ENCODE measurements at places on chromosomes 5 and 9.

- DNase-seq, result no peak
Measured at GRCh38 chr9:114220061-114220541, 64.8 kb downstream of the COL27A1 start.

DNA sequence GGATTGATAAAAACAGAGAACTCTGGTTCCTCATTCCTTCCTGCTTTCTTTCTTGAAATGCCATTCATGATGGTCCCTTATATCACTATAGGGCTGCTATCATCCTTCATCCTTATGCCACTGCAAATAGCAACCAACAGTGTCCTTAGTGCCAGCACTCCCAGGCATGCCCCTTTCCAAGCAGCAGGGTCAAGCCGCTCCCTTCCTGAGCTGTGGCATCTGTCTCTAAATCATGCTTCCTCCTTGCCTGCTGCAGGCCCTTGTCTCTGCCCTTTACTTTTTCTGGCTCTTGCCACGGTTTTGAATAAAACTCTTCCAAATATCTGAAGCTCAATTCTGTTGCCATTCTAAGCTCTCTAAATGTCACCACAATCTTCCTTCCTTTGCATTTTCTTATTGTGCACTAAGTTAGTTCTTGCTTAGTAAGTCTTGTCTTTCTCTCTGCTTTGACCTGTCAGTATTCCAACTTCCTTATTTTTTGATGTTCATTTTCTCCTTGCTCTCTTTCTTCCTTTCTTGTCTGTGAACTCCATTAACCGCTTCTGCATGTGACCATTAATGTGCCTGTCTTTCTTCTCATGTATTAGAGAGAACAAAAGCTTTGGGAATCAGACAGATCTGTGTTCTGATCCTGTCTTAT, 19.9 kb downstream of the TLR4 start:
- no peak for DNase-seq

DNA sequence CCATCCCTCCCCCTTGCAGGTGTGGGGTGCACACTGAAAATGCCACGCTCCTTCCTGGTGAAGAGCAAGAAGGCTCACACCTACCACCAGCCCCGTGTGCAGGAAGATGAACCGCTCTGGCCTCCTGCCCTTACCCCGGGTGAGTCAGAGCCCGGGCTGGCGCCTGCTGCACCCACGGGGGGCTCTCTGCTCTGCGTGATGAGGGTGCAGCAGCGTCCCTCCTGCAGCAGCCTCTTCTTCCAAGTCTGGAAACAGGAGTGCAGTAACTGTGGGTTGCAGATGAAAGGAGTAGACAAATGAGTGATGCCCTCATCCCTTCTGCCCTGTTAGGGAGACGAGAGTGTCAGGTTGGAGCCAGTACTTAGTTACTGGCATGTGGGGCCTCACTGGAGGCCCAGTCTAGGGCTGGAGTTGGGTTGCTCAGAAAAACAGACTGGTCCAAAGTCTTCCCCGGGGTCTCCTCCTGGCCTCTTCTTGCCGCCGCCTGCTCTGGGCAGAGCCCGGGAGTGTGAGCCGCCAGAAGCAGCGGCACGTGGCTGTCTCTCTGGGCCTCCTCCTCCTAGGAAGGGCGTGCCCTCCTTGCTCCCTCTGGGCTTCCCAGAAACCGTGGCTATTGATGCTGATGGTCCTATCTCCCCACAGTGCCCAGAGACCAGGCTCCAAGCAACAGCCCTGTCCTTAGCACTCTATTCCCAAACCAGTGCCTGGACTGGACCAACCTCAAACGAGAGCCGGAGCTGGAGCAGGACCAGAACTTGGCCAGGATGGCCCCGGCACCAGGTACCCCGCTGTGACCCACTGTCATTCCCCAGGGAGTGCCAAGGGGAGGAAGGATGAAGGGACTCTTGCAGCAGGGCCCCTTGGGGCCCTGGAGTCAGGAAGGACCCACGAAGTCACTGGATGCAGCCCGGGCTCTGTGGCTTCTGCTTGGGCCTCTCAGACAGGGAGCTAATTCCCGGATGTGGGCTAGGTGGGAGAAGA, 8.4 kb downstream of the GFI1B start:
- no peak for DNase-seq

DNA sequence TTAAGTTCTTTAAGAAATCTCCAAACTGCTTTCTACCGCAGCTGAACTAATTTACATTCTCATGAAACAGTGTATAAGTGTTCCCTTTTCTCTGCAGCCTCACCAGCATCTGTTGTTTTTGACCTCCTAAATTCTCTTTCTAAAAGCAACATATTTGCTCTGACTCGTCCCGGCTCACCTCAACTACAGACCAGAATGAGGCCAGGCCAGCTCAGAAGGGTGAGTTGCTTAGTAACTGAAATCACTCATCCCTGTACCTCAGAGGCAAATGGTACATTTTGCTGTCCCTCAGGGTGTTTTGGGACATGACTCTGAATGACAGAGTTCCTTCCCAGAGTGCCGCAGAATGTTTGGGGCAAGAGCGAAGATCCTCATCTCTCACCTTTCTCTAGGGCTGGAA, 127.5 kb downstream of the FRMD3 start:
- no peak for DNase-seq

DNA sequence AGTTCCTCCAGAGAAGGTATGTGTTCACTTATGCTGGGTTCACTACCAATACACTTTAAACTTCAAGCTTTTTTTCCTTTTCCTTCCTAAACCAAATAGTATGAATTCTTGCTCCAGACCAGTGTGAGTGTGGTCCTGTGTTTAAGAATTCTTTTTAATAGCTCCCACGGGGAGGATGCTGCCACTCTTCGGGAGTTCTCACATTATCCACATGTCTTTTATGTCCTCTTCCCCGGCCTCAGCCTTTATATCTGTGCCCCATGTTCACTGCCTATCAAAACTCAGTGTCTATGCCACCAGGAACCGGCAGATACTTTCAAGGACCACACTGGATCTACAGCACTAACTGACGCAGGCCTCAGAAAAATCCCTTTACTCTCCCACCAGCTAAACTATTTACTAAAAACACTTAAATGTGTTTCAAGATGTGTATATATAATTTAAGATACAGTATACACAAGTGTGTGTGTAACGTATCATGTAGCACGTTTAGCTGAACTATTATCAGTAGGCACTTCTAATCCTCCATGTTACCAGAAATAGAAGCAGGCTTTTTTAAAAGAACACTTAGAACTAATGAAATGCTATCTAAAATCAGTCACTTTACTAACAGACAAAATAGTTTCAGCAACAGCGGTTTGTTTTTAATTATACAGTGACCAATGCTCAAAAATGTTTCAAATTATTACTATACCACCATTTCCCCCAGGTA, 88.0 kb downstream of the PLPP1 start:
- DNase-seq, result no peak

GRCh38 chr9:121194730-121195129, 6.9 kb downstream of the RAB14 start:
- no peak for DNase-seq

GRCh38 chr5:115573133-115573532, 28.6 kb upstream of the FEM1C start:
- no peak for DNase-seq

DNA sequence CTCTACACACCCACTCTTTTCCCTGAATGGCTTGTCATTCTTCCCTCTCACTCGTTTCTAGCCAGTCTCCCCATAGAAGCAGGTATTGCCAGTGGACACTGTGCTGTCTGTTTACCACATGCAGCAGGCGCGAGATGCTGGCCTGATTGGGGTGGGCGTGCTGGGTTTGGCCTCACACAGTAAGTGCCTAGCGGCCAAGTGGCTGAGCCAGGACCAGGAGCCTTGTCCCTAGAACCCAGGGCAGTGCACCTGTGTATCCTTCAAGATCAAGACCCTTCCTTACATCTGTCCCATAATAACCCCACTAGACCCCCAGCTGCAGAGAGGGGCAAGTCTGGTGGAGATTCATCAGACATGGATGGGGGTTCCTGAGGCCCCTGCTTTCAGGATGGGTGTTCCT, 112.8 kb upstream of the IRX4 start:
- DNase-seq, result no peak

DNA sequence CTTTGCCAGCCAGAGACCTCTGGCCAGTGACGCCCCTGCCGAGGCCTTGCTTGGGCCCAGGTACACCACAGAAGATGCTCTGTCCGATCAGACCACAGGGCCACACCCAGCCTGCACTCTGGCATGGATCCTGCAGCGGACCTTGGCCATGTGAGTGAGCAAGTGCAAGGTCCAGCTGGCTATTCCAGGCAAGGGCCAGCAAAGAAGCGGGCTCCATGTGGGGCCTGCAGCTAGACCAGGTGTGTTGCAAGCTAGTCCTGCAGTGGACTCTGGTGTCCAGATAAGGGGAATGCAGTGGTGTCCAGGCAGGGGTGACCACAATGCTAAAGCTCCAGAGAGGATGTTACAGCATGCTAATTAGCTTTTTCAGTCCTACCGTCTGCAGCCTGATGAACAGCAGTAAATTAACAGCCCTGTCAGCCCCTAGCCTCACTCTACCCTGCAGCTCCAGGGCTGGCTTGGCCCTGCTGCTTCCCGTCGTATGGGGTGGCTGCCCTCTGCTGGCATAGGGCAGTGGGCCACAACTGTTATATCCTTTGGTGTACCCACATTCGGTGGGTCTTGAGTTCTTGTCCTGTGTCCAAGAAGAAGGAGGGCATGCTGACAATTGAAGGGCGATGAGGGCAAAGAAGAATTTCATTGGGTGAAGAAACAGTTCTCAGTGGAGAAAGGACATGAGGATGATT, 284.5 kb upstream of the POU5F2 start:
- DNase-seq, result no peak

GRCh38 chr9:89868100-89868499, 263.3 kb downstream of the GADD45G start:
- no peak for DNase-seq

DNA sequence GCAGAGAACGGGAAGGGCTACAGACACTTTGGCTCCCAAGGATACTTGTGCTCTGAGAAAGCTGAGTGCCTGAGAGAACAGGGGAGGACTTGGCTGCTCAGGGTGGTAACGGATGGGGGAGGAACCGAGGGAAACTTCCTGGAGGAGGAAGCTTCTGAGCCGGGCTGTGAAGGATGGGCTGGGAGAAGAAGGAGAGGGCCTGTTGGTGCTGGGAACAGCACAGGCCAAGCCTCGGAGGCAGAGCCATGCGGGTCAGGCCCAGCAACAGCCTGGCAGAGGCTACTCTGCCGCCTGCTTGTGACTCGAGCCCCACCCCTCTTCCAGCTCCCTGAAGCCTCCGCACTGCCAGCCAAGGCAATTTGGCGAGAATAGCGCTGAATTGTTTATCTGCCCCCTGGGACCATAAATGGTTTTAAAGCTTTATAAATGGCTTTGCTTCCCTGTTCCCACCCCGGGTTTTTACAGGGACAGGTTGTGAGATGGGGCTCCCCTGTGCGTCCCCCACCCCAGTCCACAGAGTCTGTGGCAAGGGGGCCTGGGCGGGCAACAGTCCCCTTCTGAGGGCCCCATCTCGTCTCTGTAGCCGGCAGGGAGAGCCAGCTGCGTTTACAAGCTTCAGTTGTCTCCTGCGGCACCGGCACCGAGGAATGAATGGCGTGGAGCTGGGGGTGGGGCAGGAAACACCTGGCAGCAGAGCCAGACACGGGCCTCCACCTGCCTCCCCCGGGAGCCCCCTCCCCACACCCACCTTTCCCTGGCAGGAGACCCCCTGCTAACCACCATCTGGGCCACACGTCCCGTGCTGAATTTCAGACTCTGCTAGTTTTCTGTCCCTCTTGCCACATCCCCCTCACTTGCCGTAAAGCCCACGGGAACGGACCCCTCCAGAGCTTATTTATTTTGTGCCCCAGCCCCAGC, 24.4 kb downstream of the FAM163B start:
- DNase-seq, result no peak

DNA sequence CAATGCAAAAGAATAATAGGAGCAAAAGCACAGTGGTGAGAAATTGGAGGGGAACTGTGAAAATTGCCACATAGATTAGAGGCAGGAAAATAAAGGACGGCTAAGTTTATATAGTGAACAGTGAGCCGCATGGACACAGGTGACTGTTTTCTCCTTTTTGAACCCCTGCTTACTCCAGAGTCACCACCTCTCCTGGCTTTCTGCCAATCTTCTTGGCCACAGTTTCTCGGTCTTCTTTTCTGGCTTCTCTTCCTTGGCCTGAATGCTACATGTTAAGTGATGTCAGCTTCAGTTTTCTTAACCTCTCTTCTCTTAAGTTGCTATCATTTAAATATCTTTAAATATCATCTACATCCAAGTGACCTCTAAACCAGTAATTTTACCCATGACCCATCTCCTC, 47.3 kb upstream of the CDKN2B start:
- DNase-seq, result no peak

- no peak for DNase-seq
Measured at GRCh38 chr5:133415506-133415905, 196.8 kb downstream of the FSTL4 start.

GRCh38 chr5:172901012-172901780, 58.0 kb upstream of the RPL26L1 start:
- DNase-seq, result no peak

- no peak for DNase-seq
Measured at GRCh38 chr9:89541798-89542197, 43.9 kb upstream of the SEMA4D start.

DNA sequence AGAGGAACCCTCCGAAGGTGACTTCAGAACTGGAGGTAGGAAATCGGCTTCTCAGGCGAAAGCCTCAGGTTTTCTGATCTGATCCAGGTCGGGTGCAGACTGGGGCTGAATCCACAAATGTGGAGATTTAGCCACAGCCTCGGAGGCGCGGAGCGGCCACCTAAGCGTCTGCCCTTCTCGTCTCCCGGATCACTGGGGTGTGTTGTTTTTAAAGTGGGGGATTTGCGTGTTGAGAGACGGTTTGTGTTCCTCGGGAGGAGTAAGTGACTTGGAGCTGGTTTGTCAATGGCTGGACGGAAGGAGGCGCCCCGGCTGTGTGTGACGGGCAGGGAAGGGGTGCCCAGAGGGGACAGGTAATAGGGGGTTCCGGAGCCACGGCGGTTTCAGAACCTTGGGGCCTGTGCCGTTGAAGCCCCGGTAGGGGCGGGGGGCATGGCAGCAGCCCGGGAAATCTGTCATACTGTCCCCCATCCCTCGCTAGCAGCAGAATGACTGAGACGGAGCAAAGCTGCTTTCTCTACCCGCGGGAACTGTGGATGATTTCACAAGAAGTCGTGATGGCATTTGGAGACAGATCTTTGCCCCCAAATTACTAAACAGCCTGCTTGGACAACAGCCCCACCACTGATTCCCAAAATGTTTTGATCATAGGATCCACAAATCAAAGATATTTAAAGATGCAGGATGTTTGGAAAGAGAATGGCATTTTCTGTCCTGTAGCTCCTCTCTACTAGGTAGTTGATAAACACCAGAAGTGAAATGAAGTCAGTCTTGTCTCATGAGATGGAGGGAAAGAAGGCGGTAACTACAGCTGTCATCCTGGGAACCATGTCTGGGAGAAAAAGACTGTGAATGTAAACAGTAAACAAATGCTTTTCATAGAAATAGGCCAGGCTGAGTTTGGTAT, 216.5 kb downstream of the PDZD2 start:
- no peak for DNase-seq
